ENCODE measurements at places on chromosomes 1 and 21.

DNA sequence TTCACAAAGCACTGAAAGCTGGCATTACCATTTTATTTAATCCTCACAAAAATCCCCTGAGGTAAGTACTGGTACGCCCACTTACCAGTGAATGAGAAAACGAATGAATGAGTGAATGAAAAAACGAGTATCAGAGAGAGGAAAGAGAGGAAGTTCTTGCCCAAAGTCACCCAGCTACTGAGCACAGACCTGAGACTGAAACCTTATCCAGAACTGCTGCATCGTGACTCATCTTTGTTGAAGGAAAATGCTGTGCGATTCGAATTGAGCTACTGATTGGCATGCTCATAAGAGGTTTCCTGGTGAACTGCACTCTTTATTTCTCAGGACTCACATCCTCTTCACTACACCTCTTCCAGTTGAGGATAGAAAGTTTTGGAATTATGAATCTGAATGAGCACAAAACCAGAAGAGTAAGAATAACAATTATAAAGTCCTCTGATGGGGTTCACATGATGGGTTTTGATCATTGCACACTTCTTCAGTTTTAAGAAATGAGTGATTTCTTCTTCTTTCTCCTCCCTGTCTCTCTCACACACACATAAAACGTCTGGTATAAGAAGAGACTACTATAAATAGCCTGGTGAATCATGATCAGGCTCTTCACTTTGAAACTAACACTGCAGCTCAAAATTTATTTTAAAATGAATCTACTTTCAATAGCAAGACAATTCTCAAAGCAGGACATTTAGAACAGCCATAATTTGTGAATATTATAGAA lies 32.1 kb downstream of the IL12RB2 start:
- peak; percentile 83 for DNase-seq

DNA sequence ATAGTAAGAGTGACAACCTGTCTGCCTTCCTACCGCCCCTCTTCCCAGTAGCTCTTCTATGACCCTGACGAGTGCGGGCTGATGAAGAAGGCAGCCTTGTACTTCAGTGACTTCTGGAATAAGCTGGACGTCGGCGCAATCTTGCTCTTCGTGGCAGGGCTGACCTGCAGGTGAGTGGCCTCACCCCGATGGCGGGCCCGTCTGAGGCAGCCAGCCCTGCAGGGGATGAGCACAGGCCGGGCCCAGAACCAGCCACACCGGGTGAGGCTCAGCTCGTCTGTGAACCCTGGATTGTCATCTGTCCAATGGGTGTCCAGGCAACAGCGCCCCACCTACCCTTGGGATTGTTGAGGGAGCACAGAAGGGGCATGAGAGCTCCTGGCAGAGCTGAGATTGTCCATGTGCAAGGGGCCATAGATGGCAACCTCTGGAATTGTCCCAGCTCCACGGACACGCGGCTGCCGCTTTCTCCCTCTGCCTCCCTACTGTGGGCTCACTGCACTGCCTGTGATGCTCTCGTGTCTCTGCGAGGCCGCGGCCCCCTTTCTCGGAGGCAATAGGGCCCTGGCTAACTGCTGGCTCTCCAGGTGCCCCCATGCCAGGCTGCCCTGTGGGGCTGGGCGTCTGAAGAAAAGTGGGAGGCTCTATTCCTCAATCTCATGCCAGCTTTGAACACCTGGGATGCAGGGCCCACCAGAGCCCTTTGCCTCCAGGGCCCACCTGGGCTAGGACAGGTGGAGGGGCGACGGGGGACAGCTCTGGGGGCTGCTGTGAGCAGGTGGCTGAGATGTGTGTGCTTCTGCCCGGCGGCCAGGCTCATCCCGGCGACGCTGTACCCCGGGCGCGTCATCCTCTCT lies 50.0 kb upstream of the LRRC3 start:
- no peak for DNase-seq

- DNase-seq, result no peak
Measured at GRCh38 chr1:188708795-188709535, 1768.7 kb downstream of the BRINP3 start.

GRCh38 chr1:244964112-244964971 lies 100.0 kb upstream of the HNRNPU start:
- DNase-seq, result peak; percentile 48

DNA sequence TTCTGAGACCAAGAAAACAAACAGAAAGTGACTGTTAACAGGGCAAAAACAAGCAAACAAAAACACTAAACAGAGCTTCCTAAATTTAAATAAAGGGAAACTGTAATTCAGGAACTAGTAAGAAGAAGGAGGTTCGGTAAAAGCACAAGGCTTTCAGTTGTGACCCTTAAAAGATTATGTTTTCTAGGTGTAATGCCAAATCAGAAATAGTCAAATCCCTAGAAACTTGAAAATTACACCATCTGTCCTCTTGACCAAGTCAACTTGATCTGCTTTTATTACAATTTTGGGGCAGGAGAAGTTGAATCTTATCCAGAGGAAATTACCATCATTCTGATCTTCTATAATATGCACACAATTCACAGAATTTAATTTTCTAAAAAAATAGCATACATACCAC lies 754.0 kb upstream of the ADGRL4 start:
- DNase-seq, result no peak

GRCh38 chr1:186418503-186418902 lies 42.4 kb downstream of the PDC start:
- DNase-seq, result no peak

DNA sequence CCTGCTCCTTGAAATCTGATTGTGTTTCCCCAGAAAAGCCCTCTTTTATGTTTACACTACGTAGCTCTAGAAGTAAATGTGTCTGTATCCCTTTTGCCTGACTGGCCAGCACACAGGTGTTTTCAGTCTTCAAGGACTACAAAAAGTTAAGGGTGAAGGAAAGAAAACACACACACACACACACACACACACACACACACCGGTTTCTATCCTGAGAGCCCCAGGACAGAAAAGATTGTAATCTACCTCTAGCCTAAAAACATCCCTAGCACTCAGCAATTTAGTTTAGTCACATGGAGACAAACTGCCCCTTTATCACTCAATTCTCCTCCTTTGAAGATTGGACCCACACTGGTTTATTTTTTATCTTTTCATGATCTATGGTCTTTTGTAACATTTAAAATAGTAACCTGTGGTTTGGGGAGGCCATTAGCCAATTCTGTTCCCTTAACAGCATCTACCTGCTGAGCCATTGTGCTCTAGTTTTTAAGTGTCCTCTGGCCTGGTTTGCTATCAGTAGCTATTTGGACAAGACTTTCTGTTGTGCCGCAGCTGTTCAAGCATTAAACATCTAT lies 15.8 kb upstream of the TRIM45 start:
- DNase-seq, result no peak

DNA sequence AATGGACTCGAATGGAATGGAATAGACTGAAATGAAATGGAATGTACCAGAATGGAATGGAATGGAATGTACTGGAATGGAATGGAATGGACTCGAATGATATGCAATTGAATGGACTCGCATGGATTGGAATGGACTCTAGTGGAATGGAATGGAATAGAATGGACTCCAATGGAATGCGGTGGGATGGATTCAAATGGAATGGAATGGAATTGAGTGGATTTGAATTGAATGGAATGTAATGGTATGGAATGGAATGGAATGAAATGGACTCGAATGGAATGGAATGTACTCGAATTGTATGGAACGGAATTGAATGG lies 99.6 kb upstream of the FBXO28 start:
- no peak for DNase-seq

DNA sequence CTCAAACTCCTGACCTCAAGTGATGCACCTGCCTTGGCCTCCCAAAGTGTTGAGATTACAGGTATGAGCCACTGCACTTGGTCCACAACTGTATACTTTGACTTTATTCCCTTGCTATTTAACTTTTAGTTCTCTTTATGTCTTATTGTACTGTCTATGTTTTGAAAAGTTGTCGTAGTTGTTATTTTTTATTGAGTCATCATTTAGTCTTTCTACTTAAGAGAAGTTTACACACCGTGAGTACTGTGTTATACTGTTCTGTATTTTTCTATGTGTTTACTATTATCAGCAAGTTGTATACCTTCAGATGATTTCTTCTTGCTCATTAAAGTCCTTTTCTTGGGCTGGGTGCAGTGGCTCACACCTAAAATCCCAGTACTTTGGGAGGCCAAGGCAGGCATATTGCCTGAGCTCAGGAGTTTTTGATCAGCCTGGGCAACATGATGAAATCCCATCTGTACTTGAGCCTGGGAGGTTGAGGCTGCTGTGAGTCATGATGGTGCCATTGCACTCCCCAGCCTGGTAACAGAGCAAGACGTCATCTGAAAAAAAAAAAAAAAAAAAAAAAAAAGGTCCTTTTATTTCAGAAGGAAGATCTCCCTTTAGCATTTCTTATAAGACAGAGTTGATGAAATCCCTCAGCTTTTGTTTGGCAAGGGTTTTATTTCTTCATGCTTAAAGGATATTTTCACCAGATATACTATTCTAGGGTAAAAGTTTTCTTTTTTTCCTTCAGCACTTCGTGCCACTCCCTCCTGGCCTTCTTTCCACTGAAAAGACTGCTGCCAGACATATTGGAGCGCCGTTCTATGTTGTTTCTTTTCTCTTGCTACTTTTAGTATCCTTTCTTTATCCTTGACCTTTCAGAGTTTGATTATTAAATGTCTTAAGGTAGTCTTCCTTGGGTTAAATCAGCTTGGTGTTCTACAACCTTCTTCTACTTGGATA lies 47.6 kb downstream of the TNFSF18 start:
- no peak for DNase-seq

- peak; percentile 36 for DNase-seq
Measured at GRCh38 chr1:25795946-25796810, 3.8 kb upstream of the SELENON start.

GRCh38 chr1:173995475-173995874 lies 26.7 kb downstream of the RC3H1 start:
- DNase-seq, result no peak

DNA sequence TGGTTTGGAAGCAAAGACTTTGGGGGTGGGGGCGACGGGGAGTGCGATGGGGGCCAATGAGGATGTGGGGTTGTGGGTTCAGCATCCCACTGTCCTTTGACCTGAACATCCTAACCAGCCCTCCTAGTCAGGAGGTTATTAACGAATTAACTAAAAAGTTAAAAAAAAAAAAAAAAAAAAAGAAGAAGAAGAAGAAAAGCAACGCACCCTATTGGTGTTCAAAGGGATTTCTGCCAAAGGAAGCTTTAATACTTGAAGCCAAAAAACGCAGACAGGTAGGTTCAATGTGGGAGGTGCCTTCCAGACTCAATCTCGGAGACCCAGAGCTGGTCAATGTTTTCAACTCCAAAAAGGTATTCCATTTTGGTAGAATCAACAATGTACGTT lies 2.2 kb downstream of the CLIC6 start:
- DNase-seq, result no peak

DNA sequence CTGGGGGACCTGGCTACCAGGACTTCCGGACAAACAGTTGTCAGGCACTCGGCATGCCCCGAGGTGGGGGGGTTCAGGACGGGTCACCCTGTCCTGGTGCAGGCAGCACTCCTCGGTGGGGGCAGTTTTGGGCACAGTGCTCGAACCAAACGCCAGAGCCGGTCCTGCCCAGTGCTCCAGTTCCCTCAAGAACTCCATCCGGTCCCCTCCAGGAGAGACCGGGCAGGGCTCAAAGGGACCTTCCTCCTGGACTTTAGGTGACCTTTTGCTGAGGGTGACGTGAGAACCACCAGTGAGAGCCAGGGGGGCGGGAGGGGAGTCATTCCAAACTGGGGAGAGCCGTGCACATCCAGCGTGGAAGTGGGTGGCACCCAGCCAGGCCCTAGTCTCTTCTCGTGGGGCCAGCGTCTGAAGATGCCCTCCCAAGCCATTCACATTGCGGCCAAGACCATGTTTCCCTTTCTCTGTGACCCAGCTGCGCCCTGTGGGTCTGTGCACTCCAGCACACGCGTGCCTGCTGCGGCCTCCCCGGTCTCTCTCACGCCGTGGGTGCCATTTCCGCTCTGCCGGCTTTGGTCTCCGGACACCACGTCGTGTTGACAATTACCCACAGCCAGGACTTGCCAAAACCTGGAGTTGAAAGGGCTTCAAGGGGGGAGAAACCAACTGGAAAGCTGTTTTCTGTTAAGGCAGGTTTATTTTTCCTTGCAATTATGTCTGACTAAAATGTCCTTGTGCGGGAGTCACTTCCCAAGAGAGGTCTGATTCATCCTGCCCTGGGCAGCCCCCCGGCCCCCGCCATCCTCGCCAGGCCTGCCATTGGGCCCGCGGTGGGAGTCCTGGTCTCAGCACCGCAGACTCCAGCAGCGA lies 178.8 kb upstream of the ARHGEF16 start:
- DNase-seq, result no peak

- no peak for DNase-seq
Measured at GRCh38 chr1:58852731-58853485, 69.1 kb upstream of the JUN start.

DNA sequence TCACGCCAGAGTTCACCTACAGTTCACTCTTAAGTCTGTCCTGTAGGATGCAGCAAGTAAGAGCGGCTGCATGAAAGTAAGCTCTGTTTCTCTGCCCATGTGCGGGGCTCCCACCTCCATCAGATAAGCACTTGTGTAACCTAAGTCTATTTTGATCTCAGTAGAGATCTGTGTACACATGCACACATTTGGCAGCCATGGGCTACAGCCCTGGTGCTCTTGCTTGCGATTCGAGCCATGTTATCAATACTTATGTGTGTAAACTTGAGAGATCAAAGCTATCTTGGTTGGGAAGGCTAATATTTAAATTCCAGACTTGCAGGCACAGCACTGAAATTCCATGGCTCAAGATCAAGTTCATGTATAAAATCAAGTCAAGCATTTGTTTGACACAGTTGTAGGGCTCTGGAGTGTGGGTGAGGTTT lies 244.7 kb upstream of the FGGY start:
- no peak for DNase-seq

DNA sequence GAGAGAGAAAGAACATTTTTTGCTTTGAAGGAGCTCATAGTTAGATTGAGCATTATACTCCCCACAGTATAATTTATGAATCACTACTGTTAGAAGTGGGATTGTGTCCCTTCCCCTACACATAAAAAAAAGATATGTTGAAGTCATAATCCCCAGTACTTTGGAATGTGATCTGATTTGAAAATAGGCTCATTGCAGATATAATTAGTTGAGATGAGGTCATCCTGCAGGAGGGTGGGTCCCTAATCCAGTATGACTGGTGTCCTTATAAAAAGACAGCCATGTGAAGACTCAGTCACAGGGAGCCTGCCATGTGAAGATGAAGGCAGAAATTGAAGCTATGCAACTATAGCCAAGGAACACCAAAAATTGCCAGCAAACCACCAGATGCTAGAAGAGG lies 76.4 kb downstream of the TGFB2 start:
- DNase-seq, result no peak

DNA sequence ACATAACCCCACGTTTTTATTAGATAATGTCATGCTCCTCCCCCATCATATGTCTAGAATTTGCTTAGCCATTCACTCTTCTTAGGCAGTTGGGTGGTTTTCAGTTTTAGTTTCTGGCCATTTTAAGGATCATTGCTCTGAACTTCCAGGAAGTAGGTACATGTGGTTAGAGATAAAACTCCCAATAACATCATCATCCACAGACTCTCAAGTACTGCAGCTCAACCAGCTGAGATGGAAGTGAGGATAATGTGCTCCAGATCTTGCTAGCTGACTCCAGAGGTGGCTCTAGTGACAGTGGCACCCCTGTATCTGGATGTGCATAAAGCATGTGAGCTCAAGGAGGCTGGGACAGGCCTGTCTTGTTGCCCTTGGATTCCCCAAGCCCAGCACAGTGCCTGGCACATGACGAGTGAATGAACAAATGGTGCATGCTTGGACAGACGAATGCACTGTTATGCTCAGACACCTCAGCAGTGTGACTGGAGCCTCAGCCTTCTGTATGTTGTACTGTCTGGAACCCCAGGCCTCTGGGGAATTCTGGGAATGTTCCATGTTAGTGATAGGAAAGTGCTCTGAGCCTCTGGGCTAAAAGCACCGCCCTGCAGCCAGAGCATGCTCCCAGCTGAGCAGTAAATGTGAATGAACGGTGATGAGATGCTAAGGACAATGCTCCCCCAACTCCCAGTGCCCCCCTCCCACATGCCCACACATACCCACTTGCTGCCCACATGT lies 16.4 kb upstream of the KCNN3 start:
- peak; percentile 56 for DNase-seq

All from activated CD4-positive, alpha-beta T cell treated with anti-CD3 and anti-CD28 coated beads, Interleukin-2, Interleukin-6, amounts not matched to agents 100 ng/mL and 50 ng/mL, durations not matched to agents 16 hours and 8 hours (primary cell).